GM03348 (cell line): ENCODE measurements at places on chromosomes 4 and X.

DNA sequence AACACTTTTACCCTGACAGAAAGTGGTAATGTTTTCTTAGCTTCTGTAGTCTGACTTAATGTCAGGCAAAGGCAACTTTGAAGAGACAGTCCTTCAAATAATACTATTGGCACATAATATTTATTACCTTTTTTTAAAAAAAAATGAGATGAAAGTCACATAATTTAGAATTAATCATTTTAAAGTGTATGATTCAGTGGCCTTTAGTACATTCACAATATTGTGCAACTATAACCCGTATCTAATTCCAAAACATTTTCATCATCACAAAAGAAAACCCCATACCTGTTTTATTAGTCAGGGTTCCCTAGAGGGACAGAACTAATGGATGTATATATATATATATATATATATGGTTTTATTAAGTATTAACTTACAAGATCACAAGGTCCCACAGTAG, 94.8 kb upstream of the TEX13A start:
- DNase-seq: no peak

DNA sequence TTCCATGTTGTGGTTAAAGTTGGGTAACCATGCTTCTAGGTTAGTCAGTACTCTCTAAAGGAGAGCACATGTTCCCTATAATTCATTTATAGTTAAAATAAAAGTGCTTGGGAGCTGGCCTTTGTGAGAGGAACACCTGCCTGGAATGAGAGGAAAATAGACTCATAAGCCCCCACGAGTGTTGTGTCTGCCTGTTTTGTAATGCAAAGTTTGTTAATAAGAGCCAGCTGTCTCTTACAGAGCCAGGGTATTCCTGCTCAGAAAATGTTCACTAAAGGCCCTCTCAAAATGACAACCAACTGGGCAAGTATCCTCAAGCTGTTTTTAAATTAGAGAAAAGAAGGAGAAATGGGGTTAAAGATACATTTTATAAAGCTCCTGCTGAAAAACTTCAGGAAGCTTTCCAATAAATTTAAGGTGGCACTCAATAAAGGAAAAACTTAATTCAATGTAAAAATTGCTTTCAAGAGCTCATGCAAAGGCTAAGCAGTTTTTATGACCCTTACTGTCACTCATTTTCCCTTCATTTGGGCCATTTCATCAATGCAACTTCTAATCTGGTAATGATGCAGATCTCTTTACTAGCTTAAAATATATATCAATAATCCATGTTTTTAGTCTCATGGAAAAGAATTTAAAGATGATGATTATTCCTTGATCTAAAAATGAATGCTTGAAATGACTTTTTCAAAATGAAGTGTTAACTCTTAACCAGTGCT, 793.6 kb downstream of the STPG2 start:
- DNase-seq: no peak

DNA sequence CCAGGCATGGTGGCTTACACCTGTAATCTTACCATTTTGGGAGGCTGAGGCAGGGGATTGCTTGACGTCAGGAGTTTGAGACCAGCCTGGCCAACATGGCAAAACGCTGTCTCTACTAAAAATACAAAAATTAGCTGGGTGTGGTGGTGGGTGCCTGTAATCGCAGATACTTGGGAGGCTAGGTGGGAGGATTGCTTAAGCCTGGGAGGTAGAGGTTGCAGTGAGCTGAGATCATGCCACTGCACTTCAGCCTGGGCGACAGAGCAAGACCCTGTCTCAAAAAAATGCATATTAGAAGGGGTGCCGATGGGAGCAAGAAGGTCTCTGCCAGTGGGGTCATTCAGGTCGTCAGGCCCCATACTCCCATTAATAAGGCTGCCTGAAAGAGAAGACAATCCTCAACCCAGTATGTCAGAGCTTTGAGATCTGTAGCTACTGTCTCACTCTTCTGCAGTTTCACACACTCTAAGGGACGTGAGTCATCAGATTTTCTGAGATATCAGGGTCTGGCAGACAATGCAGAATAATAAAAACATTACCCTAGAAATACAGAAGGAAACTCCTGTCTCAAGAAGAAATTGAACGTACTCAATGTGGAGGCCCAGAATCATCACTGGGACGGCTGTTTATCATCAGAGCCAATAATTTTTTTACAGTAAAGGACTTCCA, 176.7 kb upstream of the FAT1 start:
- peak; percentile 79 for DNase-seq

- no peak for DNase-seq
Observed at GRCh38 chr4:159542296-159542695, 439.4 kb downstream of the RAPGEF2 start.

DNA sequence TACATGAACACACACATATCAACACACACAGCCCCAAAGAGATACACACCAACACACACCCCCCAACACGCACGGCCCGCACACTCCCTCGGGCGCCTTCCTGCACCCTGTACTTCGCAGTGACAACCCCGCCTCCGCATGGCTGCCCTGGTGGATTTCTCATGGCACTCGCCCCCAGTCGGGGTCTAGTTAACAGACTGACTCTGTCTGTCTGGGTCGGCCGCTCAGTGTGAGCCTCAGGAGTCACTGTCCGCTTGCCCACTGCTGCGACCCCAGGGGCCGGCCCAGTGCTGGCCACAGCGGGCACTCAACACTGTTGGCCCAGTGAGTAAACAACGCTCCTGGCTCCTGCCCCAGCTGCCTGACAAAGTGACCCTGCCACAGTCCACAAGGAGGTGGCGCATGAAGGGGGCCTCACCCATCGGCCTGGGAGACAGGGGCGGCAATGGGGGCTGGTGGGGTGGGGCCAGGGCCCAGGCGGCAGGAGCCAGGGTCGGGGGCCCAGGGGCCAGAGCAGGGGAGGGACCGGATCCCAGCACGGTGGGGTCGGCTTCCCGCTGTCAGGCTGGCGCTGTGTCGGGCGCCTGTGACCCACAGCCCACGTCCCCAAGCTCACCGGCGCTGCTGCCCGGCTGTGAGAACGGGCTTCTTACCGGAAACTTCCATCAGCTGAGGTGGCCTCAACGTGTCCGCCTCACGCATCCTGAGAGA, 40.2 kb upstream of the MAN2B2 start:
- DNase-seq: no peak

DNA sequence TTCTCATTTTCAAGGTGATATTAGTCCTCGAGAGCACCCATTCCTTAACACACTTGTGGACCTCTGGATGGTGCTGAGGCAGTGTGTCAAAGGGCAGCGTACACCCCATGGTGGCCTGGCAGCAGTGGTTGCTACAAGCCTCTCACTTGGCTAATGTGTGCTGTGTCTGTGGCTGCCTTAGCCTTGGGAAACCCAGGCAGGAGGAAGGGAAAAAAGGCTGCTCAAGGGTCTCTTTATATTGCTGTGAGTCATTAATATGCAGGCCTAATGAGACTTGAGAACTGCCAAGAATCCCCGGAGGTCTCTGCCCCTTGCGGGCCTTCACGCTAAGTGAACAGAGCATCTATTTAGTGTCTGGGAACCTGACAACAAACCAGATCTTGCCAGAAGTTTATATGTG, 7.0 kb downstream of the PCDH10 start:
- DNase-seq: no peak

- DNase-seq: peak; percentile 70
Observed at GRCh38 chrX:74343343-74344279, 39.6 kb downstream of the ZCCHC13 start.

DNA sequence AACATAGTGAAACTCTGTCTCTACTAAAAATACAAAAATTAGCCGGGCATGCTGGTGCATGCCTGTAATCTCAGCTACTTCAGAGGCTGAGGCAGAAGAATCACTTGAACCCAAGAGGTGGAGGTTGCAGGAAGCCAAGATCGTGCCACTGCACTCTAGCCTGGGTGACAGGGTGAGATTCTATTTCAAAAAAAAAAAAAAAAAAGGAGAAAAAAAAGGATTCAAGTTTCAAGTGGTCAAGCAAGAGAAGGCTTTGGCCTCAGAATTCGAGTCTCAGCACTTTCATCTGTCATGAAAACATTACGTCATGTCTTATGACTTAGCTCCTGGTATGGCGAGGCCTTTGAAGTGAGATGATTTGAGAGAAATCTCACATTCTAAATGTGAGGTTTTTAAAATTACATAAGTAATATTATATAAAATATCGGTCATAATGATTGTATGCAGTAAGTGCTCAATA, 21.2 kb upstream of the DHRSX start:
- no peak for DNase-seq

DNA sequence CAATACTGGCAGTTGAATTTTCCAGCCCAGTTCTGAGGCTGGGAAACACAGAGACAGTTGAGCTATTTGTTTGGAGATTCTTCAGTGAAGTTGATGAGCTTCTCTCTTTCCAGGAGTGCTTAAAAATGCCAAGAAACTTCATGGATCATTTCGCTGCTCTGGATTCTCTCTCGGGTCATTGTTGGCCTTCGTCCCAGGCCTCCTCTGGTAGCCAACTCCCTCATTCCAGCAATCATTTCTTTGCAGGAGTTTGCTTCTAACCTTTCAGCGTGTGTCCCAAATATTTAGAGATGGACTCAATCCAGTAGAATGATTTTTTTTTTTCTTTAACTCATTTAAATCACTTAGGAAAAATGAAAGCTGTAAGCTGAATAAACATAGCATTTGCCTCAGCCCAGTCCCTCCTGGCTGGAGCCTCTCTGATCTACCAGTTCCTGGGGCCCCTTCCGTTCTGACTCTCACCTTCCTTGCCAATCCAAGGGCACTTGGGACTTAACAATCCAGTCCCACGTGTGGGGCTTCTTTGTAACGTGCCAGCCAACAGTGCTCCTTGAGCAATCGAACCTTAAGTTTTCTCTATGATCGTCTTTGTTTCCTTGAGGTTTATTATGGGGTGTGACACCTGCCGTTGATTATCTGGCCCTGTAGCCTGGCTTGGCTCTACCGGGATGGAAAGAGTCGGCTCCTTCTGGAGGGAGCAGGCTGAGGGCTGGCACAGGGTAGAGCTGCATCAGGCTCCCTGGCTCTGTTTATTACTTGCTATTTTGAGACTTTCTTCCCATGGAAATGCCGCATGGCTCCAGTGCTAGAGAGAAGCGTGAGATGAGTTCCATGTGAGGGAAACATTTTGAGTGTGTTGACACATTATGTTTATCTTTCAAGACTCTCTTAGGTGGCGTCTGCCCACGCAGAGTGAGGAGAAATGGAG, 80.4 kb upstream of the GPC4 start:
- peak; percentile 56 for DNase-seq

GRCh38 chr4:167119392-167119791, 114.9 kb downstream of the SPOCK3 start:
- DNase-seq: no peak

- DNase-seq: peak; percentile 37
Observed at GRCh38 chrX:148298737-148299136, 201.7 kb upstream of the AFF2 start.

DNA sequence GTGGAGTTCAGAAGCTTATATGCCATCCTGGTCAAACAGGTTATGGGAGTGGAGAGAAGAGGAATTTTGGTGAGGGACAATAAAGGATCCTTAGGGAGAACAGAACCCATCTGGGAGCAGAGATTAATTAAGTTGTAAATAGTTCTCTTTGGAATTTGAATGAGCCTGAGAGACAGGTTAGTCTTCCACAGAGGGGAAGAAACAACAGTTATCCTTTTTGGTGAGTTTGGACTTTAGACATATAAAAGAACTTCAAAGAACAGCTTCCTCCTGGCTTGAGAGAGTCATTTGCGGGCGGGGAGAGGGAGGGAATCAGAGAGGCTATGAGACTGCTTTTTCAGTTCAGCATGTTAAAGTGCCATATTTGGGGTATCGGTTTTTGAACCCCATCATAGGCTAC, 793.3 kb upstream of the MAGEB2 start:
- DNase-seq: no peak

DNA sequence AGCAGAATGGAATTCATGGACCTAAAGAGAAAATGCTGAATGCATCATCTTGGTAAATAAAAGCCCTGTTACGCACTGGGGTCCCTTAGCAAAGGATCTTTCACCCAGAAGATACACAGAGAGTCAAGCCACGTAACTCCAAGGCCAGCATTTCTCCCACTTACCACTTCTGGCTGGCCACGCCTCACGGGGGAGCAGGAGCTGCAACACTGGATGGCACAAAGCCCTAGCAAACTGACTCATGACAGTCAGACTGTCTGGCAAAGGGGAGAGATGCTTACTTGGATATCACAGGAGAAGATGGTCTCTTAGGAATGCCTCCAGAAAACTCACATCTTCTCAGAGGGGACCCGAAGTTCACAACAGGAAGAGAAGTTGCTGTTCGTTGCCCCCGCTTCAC, 51.4 kb upstream of the BCLAF3 start:
- DNase-seq: peak; percentile 47

DNA sequence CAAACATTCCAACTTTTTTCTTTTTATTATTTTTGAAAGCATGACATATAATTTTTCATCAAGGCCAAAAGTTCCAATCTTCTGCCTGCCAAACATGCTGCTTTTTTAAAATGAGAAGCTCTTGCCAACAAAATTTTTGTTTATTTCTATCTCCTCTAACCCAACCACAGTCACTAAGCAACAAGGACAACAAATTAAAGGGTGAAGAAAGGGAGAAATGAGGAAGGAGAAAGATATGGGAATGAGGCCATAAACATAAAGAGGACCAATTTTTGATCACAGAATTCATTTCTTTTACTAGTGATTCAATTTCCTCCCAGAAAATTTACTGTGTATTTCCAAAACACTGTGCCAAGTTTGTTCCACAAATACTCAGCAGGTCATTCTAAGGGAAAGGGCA, 537.0 kb upstream of the DIAPH2 start:
- no peak for DNase-seq

GRCh38 chr4:55947912-55948725, 626 bp upstream of the CEP135 start:
- DNase-seq: peak; percentile 71

DNA sequence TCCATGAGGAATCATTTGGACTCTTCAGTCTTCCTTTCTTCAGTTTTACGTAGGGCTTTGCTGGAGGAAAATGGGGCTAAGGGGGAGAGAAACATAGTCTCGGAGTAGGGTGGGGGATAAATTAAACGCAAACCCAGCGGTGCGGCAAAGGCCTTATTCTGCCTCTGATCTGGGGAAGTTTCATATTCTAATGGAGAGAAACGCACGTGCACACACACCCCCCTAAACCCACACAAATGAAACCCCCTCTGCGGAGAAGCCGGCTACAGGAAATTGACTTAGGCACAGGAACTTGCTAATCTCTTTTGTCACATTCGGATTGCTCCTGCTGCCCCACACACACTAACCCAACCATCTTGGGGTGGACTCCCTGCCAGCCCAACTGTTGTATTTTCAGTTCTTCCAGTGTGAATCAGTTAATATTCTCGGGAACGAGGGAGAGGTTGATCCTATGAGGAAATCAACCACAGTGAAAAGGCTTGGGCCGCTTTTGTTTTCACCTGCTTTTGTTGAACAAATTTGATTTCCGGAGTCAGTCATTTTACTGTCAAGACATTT, at the start of gene RHOH:
Gene RHOH, plus strand, starts transcription at position 308 of the 558 bp plus-strand sequence. CDS start 46,356 bp downstream, outside the sequence.
- no peak for DNase-seq
